T-cell (primary cell): ENCODE measurements at places on chromosomes 1 and 21.
A peak's percentile ranks its signal among the peaks of the same experiment; 100 is the strongest.

DNA sequence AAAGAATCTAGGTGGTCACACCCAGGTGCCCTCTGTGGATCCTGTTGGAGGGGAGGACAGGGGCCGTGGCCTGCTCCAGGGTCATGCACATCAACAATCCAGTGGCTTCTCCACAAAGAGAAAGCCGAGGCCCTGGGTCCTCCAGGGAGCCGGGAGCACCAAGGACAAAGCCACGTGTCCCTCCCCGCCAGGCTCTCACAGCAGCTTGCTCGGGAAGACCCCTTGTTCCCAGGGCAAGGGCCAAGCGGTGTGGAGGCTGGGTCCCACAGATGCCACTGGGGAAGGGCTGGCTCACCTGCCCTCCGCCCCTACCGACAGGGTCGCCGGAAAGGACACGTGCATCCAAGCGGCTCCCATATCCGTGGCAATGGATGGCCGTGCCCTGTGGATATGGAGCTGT, 192.9 kb upstream of the VAMP3 start:
- H3K27ac ChIP-seq: no peak overlapping the region
- no peaks in the 10 kb centered on the region for H3K36me3 ChIP-seq
- H3K27me3 ChIP-seq: no peaks in the 10 kb centered on the region
- no peak overlapping the region for H3K4me3 ChIP-seq
- no peak for DNase-seq

DNA sequence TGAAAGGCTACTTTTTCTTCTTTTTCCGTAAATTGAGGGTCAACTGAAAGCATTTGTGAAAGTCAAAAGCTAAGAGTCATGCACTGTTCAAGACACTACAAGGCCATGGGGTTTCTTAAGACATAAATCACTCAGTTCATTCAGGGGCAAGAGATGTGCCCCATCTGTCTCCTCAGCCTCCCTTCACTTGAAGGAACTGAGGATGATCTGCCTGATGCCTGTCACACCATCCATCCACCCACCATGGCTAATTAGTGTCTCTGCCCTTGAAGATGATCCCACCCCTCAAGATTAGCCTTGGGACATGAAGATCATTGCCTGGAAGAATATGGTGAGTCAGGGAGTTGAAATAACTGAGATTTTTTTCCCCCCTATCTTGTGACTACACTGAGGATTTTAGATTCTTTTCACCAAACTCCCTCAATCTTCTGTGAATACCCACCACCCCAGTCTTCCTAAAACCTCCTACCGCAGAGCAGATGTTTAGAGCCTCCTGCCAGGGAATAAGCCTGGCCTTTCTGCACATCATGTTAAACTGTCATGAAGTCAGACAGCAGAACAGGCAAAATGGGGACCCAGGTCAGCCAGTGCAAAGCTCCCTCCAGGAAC, 88.6 kb upstream of the LMO4 start:
- H3K4me3 ChIP-seq: no peak overlapping the region
- H3K4me1 ChIP-seq: no peaks in the 10 kb centered on the region
- H3K27me3 ChIP-seq: peaks cover 4% of the 10 kb centered on the region
- no peaks in the 10 kb centered on the region for H3K36me3 ChIP-seq

- H3K27me3 ChIP-seq: peaks cover 12% of the 10 kb centered on the region
- no peak for DNase-seq
- H3K27ac ChIP-seq: no peak overlapping the region
- H3K36me3 ChIP-seq: no peaks in the 10 kb centered on the region
Measured at GRCh38 chr1:36479505-36480051, 3.1 kb downstream of the CSF3R start.

DNA sequence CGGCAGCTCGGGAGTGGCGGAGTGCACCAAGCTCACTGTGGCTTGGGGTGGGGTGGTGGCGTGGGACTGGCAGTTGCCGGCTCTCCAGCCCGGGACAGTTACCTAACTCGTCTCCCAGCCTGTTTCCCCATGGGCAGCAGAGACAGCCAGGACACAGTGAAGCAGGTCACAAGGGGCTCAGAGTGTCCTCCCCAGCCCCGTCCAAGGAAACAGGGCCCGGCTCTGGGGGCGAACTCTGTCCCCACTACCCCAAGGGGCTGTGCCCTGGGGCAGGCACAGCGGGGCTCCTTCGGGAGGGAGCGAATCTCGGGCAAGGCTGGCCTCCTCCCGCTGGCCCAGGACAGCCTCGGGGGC, 759 bp downstream of the GPR157 start:
- no peak for DNase-seq
- no peaks in the 10 kb centered on the region for H3K36me3 ChIP-seq
- no peaks in the 10 kb centered on the region for H3K27me3 ChIP-seq
- no peak overlapping the region for H3K27ac ChIP-seq

DNA sequence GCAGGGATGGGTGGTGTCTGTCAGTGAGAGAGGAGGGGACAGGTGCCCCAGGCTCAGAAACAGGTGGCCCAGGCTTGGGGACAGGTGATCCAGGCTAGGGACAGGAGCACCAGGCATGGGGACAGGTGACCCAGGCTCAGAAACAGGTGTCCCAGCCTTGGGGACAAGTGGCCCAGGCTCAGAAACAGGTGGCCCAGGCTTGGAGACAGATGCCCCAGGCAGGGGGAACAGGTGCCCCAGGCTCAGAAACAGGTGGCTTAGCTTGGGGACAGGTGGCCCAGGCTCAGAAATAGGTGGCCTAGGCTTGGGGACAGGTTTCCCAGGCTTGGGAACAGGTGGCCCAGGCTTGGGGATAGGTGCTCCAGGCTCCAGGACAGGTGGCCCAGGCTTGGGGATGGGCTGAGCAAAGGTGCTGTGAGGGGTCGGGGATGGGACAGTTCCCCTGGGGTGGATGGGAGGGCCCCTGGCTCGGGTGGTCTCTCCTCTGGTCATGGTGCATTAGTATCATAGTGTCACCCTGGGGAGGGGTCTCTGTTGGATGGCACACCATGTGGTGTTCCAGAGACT, 87.7 kb upstream of the C1orf174 start:
- DNase-seq: no peak
- no peaks in the 10 kb centered on the region for H3K4me1 ChIP-seq
- peaks cover 25% of the 10 kb centered on the region for H3K27me3 ChIP-seq
- H3K36me3 ChIP-seq: no peaks in the 10 kb centered on the region

GRCh38 chr21:37843191-37843590, 73.1 kb downstream of the KCNJ6 start:
- no peaks in the 10 kb centered on the region for H3K36me3 ChIP-seq
- no peak for DNase-seq
- H3K27me3 ChIP-seq: no peaks in the 10 kb centered on the region
- H3K4me3 ChIP-seq: no peak overlapping the region
- no peak overlapping the region for H3K27ac ChIP-seq
- no peaks in the 10 kb centered on the region for H3K4me1 ChIP-seq

DNA sequence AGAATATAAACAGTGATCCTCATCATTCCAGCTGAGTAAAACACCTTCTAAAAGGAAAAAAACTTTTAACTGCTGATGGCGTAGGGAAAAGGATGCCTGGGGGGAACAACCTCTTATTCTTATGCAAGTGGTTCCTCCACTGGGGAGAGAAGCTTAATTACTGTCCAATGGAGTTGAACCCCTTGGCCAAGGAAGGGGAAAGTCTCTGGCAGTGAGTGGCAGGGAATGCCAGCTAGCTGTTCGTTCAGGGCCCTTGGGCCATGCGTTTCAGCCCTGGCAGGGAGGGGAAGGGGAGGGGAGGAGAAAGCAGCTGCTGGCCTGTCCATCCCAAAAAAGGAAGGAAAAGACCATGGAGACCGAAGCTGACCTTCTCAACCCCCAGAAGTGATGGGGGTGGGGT, 22.6 kb upstream of the SYCP1 start:
- H3K4me3 ChIP-seq: no peak overlapping the region
- no peaks in the 10 kb centered on the region for H3K27me3 ChIP-seq
- no peak for DNase-seq
- no peaks in the 10 kb centered on the region for H3K36me3 ChIP-seq
- H3K4me1 ChIP-seq: no peaks in the 10 kb centered on the region

GRCh38 chr1:92441697-92442342, 44.9 kb downstream of the GFI1 start:
- H3K4me3 ChIP-seq: no peak overlapping the region
- no peaks in the 10 kb centered on the region for H3K36me3 ChIP-seq
- H3K4me1 ChIP-seq: no peaks in the 10 kb centered on the region
- no peaks in the 10 kb centered on the region for H3K27me3 ChIP-seq

GRCh38 chr21:43273708-43274021, 104.9 kb downstream of the CRYAA start:
- H3K27me3 ChIP-seq: no peaks in the 10 kb centered on the region
- no peaks in the 10 kb centered on the region for H3K4me1 ChIP-seq
- DNase-seq: no peak
- H3K4me3 ChIP-seq: no peak overlapping the region

DNA sequence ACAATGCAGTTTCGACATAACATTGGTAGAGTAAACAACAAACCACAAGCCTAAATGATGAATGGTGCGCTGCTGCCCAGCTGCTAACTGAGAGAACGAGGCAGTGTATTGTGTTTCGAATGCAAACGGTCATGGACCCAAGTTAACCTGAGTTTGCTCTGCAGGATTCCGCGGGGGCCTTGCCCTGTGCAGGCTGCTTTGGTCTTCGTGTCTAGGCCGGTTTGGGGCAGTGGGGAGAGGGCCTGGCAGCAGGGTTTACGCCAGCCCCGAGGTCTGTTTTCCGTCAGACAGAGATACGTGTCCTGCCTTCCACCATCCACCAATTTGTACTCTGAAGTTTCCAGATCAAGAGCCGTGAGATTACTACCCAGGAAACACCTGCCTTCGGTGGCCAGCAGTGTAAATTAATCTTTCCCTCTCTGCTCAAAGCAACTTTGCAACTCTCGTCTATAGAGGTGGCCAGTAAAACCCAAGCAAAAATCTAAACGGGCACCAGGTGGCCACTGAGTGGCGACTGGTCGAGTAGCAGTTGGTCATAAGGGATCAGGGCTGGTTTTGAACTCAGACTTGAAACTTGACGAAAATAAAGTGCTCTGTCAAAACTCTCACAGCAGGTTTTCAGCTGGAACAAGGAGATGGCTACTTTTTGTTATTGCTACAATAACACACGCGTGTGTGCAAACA, 6.3 kb upstream of the PRDM15 start:
- H3K27me3 ChIP-seq: no peaks in the 10 kb centered on the region
- H3K27ac ChIP-seq: no peak overlapping the region
- no peaks in the 10 kb centered on the region for H3K4me1 ChIP-seq
- DNase-seq: no peak
- H3K36me3 ChIP-seq: peaks cover 2% of the 10 kb centered on the region

DNA sequence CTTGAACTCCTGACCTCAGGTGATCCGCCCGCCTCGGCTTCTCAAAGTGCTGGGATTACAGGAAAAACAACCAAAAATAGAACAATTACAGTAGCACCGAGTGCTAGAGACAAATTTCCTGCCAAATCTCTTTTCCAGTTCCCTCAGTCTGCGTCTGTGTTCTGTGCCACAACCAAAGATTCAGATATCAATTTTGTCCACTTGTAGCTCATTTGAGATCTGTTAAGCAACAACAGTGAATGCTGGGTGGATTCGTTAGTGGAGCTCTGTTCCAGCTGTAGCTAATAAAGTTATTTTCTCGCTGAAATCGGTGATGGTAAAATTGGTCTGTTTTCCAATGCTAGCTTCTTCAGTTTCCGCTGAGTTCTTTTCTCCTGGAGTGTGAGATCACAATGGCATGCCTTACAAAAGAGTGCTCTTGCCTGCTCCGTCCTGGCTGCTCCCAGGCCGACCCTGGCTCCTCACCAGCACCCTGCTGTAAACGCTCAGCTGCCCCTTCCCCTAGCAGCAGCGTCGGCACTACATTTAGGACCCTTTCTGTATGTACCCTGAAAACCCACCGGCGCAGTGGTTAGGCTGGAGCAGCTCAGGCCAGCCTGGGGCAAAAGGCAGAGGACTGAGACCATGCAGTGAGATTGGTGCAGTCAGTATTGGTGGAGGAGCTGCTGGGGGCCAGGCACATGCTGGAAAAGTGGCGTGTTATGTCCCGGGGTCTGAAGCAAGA, 395.4 kb downstream of the KIF26B start:
- H3K4me1 ChIP-seq: no peaks in the 10 kb centered on the region
- no peaks in the 10 kb centered on the region for H3K36me3 ChIP-seq
- no peak for DNase-seq
- H3K27me3 ChIP-seq: no peaks in the 10 kb centered on the region

DNA sequence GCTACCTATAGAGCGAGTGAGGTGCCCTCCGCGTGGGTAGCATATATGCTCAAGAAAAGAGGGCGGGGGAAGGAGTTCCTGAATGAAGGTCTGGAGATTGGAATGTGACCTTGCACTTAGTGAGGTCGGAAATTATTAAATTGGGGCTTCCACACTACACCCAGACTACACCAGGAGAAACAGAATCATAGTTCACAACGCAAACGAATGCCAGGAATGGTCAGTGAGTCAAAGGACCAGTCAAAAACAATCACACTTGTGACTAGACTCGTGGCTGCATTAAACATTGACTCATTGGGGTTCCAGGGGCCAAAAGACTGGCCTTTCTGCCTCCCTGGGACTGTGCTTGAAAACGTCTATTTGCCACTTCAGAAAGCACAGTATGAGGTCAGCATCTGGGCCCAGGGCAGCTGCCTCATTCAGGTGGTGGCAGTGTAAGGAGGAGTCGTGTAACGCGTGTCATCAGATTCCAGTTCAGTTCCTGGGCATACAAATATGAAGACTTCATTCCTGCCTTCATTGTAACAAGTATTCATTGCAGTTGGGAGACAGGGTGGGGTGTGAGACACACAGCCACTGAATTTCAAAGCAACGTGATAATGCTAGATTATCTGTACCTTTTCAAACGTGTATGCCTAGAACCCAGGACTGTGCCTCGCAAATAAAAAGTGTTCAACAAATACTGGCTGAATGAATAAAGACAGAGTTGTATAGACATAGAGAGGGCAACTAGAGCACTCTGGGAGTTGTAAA, at the start of gene YOD1:
TSS of gene YOD1 (minus strand) at position 18 of the 753 bp plus-strand sequence. CDS start 178 bp downstream, outside the sequence.
- peaks cover 22% of the 10 kb centered on the region for H3K36me3 ChIP-seq
- no peaks in the 10 kb centered on the region for H3K27me3 ChIP-seq
- H3K27ac ChIP-seq: peak within 1 kb of the TSS; percentile 79
- peaks cover 32% of the 10 kb centered on the region for H3K4me1 ChIP-seq

DNA sequence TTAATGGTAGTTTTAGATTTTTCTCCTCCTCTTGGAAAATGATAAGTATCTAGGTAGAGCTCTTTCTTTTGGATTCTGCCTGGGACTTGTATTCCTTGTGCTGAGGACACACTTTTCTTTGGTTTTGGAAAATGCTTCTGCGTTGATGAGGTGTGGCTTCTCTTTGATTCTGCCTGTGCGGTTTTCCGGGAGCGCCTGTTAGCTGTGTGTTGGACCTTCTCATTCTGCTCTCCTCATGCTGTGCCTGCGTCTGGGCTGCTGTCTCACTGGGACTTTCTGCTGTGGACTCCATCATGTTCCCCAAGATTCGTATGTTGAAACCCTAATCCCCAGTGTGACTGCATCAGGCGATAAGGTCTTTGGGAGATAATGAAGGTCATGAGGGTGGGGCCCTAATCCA, 21.0 kb downstream of the C1orf174 start:
- H3K27me3 ChIP-seq: no peaks in the 10 kb centered on the region
- peaks cover 36% of the 10 kb centered on the region for H3K36me3 ChIP-seq
- no peak overlapping the region for H3K27ac ChIP-seq
- DNase-seq: no peak
